ENCODE measurements at places on chromosomes 12 and 14.

GRCh38 chr14:74579447-74580274 lies 32.4 kb downstream of the LTBP2 start:
- peak; percentile 73 for DNase-seq

DNA sequence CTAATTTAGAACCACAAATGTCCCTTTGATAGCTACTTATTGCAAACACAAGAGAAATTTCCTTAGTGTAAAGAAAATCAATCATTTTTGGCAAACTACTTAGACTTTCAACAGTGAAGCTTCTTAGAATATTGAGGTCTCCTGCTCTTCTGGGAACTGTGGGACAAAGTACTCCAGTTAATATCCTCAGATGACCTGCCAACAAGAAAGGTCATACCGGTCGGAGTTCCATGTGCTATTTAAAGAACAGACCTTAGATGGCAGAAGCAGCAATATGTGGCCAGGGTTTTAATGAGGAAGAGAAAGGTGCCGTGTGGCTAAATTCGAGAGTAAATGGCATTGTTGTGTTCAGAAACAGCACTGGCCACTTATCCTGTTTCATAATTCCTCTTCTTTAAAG lies 114.7 kb upstream of the AMIGO2 start:
- DNase-seq: no peak

GRCh38 chr12:110317911-110318310 lies 36.9 kb downstream of the ATP2A2 start:
- peak; percentile 48 for DNase-seq

DNA sequence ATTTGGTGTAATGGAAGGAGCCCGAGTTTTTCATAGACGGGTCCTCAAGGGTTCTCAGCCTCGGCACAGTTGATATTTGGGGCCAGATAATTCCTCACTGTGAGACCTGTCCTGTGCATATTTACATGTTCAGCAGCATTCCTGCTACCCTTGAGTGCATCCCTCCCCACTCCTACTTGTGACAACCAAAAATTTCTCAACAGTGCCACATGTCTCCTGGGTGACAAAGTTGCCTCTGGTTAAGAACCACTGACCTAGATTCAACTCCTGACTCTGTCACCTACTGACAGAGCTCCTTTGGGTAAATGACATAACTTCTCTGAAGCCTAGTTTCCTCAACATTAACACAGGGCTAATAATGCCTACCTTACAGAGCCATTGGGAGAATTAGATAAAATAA lies 60.4 kb downstream of the TTC9 start:
- no peak for DNase-seq

- DNase-seq: peak; percentile 81
Measured at GRCh38 chr14:105525861-105526775, at the start of gene TMEM121. Gene TMEM121 (plus strand): TSS chr14:105526583. CDS start chr14:105528835, 2,252 bp downstream.

- no peak for DNase-seq
Measured at GRCh38 chr12:57434517-57435223, at the start of gene INHBC. Gene INHBC (plus strand): TSS chr12:57434784. CDS start chr12:57434887, 103 bp downstream.

- no peak for DNase-seq
Measured at GRCh38 chr14:100741966-100742365, 15.3 kb downstream of the DLK1 start.

- DNase-seq: no peak
Measured at GRCh38 chr12:26029736-26030022, 71.2 kb downstream of the RASSF8 start.

- no peak for DNase-seq
Measured at GRCh38 chr14:62030387-62030786, 268.2 kb downstream of the SNAPC1 start.

DNA sequence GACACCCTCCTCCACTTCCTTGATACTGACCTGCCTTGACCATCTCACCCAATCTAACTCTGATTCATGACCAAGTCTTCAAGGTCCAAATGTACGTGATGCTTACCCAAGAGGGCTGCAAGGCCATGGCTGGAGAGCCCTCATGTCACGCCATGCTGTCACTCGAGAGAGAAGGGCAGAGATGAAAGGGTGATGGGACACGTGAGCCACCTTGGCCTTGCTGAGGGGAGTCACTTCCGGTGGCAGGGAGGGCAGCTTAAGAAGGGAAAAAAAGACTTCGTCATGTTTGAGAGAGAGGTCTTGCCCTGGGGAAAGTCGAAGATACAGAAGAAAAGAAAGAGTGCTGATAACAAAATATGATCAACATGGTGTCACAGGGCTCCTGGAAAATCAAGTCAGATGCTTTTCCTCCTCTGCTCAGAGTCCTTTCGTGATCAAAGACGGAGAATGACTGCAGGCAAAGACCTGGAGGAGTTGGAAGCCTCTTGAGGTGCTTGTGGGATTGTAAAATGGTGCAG lies 3.3 kb upstream of the SCARB1 start:
- DNase-seq: no peak

DNA sequence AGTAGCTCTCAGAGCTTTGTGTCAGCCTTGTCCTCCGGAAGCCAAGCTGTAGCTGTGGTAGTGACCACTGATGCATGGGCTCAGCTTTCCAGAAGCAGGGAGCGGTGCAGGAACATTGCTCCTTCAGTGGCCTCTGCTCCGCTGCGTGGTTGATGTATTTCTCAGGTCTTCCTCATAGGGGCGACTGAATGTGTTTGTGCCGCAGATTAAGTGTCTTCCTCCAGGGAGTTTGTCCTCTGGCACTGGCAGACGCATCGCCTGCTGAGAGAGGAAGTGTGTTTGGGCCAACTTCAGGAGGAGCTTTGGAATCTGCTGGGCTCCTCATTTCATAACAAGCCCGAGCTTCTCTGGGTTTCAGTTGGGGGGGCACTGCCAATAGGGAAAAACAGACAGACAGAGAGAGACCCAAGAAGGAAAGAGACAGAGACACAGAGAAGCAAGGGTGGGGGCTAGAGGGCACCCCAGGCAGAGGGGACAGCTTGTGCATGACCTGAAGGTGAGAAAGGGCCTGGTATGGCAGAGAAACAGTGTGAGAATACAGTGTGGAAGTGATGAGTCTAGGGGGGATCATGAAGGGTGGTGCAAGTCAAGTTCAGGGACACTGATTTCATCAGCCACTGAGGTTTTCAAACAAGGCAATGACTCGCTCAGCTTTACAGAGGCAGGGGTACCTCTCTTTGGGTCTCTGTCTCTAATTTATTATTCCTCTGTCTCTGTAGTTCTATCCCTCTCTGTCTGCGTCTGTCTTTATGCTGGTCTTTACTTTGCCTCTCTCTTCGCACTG lies 69.4 kb upstream of the PRIMA1 start:
- DNase-seq: no peak

DNA sequence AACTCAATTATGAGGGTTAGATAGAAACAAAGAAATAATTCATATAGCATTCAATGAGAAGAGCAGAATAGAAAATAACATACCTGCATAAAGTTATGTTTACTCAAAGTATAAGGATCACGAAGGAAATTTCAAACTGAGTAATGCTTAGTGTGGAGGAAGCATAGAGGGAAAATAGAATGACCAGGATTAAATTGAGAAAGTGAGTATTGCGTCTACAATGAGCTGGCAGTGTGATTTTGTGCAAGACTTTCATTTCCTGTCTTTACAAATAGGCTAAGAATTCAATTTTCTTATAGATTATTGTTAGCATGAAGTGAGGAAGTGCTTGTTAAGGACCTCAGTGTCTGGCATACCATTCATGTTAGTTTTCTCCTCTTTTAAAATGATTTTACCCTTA lies 12.0 kb downstream of the ADGRD1 start:
- DNase-seq: peak; percentile 39

GRCh38 chr12:109926488-109927210 lies 26.6 kb downstream of the TCHP start:
- no peak for DNase-seq

DNA sequence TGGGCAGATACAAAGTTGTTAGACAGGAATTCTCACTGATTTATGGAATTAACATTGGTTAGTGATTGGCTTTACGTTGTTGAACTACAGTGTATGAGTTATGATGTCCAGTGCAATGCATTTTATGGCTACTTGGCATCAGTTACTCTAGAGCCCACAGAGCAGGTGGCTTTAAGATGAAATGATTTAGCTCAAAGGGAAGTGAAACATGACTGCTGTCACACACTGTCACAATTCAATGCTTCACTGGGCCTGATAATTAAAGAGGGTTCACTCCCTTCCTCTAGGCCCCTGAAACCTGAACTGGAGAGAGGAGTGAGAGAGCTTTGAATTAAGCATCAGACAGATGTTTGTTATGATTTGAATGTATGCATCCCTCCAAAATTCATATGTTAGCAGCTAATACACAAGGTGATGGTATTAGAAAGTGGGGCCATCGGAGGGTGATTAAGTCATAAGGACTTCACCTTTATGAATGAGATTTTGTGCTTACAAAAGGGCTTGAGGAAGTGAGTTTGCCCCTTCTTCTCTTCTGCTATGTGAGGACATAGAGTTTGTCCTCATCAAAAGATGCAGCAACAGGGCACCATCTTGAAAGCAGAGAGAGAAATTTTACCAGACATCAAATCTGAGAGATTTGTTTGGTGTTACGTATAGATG lies 175.8 kb upstream of the GRIN2B start:
- DNase-seq: no peak

DNA sequence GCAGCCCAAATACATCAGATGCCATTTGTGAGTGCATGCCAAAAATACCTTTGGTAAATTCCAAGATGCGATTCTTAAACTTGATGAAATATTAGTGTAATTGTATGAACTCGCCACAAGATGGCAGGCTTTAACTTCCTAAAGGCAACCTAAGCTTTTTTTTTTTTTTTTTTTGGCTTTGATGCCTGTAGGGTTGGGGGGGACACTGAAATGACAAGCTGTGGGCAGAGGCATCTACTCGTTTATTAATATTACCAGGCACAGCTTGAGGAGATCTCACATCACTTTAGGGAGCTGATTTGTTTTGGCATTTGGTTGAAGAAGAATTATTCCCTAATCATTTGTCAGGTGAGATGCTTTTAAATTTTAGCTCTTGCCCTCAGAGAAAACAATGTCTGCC lies 126.7 kb upstream of the CCDC196 start:
- DNase-seq: peak; percentile 61

- no peak for DNase-seq
Measured at GRCh38 chr14:100147691-100148464, 11.6 kb downstream of the DEGS2 start.

DNA sequence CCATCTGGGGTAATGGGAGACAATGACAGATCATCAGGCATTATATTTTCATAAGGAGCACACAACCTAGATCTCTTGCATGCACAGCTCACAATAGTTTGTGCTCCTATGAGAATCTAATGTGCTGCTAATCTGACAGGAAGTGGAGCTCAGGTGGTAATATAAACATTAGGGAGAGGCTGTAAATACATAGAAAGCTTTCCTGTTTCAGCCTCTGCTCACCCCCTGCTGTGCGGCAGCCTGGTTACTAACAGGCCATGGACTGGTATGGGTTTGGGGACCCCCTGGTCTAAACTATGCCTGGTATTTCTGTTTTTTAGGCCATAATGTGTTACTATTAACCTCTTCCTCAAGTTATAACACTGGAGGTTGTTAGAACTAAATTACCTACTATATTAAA lies 1373.7 kb downstream of the LRFN5 start:
- no peak for DNase-seq

- no peak for DNase-seq
Measured at GRCh38 chr12:4119157-4119761, 154.3 kb upstream of the CCND2 start.

DNA sequence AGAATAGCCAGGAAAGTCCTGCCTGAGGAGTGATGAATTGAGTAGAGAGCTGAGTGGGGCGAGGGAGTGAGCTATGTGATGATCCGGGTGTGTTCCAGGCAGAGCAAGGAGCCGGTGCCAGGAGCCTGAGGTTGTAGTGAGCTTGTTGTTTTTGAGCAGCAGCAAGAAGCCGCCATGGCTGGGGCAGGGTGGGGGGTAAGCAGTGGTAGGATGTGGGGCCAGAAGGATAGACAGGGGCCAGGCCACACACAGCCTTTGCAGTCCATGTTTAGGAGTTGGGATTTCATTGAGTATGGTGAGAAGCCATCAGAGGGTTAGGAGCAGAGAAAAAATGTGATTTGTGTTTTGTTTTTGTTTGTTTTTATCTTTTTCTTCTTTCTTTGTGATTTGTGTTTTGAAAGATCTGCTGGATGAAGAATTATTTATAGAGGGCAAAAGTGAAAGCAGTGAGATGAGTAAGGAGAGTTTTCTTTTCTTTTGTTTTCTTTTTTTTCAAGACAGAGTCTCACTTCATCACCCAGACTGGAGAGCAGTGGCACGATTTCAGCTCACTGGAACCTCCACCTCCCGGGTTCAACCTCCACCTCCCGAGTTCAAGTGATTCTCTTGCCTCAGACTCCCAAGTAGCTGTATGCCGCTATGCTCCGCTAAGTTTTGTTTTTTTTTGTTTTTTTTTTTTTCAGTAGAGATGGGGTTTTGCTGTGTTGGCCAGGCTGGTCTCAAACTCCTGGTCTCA lies 92.3 kb upstream of the BCAT1 start:
- no peak for DNase-seq
